ENCODE measurements at places on chromosomes 2 and 18. TPM values are rescaled to one million over a fixed set of nuclear protein-coding genes. Genes with fewer than 3 reads are reported as not detected.

DNA sequence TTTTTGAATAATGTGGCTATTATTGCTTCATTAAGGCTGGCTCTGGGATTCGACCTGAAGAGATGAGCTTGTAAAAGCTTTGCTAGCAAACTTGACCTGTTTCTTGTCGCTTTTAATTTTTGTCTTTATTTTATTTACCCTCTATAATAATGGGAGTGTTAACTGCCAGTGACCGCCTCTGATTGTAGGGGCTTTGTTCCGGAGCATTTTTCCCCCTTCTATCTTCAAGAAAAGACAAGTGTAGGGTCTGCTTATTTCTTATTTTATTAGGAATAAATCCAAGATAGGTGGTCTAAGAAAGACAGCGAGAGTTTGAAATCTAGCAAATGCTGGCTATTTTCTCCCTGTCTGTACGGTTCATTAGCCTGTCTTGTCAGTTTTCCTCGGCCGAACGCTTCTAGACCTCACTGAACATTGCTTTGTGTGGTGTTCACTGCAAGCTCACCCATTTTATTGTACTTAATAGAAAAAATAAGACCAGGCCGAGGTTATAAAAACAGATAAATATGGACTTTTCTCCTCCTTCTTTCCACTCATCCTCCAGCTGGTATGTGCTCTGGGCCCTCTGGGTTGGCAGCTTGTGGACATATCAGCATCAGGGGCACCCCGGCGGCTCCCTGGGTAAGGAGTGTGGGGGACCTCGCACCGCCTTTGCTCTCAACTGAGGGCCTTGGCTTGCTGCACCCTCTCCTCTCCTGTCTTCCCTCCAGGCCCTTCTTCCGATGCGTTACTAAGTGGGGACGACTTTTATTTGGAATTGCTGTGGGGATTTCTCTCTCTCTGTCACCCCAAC lies 8.5 kb downstream of the MEIS1 start:
- DNase-seq = no peak

Gene TUBA3D
- total RNA-seq = not detected

Gene AMER3
- total RNA-seq = not detected

- DNase-seq = no peak
Measured at GRCh38 chr2:44299635-44300034, 24.4 kb downstream of the SLC3A1 start.

Gene TWIST2
- total RNA-seq = 0.44 TPM

- peak; percentile 94 for DNase-seq
Measured at GRCh38 chr2:197453914-197454398, 604 bp downstream of the COQ10B start.

GRCh38 chr2:54878182-54878581 lies 154.7 kb downstream of the EML6 start:
- no peak for DNase-seq

DNA sequence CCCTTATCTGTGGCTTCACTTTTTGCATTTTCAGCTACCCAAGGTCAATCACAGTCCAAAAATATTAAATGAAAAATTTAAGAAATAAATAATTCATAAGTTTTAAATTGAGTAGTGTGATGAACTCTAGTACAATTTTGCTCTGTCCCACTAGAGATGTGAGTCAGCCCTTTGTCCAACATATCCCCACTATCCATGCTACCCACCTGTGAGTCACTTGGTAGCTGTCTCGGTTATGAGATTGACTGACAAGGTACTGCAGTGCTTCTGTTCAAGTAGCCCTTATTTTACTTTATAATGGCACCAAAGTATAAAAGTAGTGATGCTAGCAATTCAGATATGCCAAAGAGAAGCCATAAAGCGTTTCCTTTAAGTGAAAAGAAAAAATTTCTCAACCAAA lies 28.8 kb downstream of the ADCY3 start:
- DNase-seq = no peak

DNA sequence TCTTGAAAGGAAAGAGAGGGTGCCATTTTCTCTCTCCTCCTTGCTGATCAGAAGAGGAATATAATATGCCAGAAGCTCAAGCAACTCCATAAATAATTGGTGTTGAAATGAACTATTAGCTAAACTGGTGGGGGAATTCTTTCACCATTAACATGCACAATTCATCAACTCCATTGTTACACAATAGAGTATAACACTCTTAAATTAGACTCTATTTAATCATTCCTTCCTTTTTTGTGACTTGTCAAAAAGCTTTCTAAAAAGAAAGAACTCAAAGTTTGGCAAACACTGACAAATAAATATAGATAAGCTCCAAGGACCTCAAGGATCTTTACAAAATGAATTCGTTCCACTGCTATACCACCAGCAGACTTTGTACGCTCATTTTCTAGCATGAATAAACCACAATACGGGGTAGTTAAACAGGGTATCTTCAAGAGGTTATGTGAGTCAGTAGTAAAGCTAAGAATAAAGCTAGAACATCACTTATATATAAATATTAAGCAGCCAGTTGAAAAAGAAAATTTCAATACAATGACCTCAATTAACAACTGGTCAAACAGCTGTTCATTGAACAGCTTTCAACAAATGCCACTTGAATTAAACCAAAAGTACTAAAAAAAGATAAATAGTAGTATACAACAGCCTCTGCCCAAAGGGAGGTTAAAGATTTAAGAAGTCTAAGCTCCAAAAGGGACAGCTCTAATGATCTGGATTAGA lies 6.4 kb downstream of the TRAK2 start:
- no peak for DNase-seq

Gene IL1B
- total RNA-seq = 0.22 TPM

DNA sequence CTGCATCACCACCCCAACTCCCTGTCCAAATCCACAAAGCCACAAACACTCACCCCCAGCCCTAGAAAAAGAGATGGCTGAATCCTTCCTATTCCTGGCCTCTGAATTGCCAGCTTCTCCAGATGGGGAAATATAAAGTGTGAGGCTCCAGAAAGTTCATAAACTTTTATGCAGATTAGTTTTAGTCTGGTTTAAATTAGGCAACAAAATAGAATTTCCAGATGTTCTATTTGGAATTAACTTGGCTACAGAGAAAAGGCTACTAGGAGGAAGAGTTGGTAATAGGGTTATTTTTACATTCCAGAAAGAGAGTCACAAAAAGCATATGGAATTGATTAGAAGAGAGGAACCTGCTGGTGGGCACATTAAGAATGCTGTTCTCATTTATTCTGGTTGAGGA lies 56.0 kb downstream of the EN1 start:
- no peak for DNase-seq

Gene ANKRD23
- 0.79 TPM for total RNA-seq

DNA sequence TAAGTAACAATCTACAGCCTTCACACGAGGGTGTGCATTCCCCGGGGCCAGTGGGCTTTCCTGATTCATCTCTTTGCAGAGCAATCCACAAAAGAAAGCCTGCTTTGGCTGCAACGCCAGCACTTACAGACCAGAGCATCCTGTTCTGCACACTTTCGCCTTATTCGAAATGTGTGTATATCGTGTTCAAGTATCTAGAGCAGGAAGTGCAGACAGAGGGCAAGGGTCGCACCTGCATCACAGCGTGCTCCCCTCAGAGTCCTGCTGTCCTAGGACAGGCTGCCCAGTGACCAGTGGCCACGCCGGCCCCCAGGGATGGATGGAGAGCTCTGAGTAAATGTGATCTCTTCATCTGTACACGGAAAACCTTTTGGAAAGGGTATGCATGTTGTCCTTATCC lies 264.3 kb downstream of the ZNF516 start:
- no peak for DNase-seq

GRCh38 chr2:153028626-153029025 lies 310.2 kb downstream of the ARL6IP6 start:
- no peak for DNase-seq

DNA sequence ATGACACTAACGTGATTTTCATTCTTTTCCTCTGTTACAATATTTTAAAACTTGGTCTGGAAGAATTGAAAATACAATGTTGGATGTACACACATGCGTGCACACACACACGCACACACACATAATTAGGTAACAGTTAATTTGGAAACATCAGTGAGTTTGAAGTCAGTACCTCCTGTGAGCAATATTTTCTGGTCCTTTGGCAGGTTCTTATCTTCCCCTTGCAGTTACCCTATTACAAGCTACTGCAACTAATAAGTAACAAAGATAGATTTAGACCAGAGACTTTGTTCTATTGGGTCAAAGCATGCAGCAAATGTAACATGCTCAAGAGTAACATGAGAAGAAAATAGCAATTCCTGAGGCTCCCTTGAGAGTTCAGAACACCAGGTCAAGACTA lies 73.3 kb downstream of the ZNF385B start:
- no peak for DNase-seq

Data from lung microvascular endothelial cell (primary cell).